ENCODE measurements at places on chromosomes 3 and 15.

DNA sequence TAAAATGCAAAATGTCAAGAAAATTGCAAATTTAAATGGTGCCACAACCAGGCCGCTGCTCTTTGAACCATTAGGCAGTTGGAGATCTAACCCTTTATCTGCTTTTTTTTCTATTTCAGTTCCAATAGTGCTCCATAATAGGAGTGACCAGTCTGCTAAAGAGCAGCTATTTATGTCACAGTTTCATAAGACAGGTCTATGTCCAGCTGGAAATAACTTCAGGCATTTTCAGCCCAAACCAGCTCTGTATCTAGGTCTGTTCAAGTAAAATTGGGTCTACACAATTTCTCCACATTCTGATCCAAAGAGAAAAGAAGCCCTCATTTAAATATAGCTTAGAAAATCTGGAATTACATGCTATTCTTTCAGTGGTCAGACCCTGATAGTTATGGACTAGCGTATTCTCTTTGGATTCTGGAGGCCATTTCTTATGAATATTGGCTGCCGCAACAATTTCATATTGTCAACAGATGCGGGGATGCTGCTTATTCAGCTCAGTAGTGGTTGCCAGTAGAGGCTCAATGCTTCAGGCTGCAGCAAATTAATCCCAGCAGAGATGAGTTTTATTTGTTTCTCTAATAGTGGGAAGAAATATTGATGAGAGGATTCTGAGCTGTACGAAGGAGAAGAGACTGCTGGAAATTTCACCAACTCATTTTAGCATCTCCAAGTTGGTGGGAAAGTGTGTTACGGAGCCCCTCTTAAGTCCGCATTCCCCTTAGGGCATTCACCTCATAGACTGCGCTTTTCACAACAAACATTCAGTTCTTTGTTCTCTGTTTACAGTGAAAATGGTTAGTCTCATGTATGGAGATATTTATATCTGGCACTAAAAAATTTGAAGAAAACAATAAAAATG, 887.0 kb downstream of the ROBO1 start:
- DNase-seq, result peak; percentile 85

- DNase-seq, result no peak
These were observed 165.3 kb upstream of the TBL1XR1 start for GRCh38 chr3:177362626-177363025.

- peak; percentile 6 for DNase-seq
These were observed 30.5 kb downstream of the GRK7 start for GRCh38 chr3:141793476-141794260.

DNA sequence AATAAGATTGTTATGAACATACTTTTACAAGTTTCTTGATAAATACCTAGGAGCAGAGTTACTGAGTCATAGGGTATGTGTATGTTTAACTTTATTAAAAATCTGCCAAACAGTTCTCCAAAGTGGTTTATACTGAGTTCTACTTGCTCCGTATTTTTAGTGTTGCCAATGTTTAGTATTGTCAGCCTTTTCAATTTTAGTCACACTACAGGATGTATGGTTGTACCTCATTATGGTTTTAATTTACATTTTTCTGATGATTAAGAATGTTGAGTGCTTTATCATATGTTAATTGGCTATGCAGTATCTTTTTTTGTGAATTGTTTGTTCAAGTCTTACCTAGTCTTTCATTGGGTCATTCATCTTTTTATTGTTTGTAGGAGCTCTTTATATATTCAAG, 4.3 kb downstream of the TMOD3 start:
- DNase-seq, result no peak

- DNase-seq, result peak; percentile 91
These were observed 9.2 kb downstream of the TMPRSS7 start for GRCh38 chr3:112043621-112044201.

DNA sequence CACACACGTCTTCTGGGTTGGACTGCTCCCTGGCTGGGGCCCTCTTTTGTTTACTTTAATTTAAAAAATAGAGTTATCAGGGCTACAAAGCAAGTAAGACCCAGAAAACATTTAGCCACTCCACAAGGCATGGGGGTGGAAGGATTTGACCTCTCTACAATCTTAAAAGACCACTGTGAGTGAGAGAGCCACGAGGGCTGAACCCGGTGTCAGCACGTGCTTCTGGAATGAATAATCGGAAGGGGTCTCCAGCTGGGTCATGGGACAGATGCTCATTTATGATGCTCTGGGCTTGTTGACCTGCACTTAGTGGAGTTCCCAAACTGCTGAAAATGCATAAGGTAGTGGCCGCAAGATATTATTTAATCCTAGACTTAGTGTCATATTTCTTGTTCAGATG, 52.4 kb downstream of the EIF4E3 start:
- DNase-seq, result no peak

DNA sequence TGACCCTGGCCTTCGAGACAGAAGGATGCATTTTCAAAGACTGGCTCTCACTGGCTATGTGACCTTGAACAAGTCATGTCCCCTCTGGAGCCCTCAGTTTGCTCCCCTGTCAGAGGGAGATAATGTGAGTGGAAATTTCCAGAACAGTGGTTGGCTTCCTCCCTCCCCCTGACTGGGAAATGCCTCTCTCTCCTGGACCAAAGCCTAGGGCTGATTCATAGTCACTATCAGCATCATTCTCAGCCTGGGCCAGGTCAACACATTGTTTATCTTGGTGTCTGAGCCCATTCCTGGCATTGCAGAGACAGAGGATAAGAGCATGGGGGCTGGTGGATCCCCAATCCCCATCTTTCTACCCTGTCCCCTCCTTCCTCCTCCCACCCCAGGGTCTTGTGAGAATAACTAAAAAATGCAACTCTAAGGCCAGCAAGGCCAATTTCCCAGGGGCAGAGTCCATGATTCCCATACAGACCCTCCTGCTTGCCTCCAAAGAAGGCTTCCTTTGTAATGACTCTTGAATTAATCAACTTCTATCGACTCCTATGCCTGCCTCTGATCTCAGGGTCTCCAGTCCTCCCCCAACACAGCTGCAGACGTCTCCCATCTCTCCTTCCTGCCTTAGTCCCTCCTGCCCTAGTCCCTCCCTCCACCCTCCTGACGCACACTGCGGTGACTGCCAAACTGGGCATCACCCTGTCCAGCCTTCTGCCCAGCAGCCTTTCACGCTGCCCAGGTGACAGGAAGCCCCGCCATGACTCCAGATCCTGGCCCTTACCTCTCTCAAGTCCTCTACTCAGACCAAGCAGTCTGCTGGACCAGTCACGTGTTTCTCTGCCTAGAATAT, 35.4 kb upstream of the CORO2B start:
- no peak for DNase-seq

DNA sequence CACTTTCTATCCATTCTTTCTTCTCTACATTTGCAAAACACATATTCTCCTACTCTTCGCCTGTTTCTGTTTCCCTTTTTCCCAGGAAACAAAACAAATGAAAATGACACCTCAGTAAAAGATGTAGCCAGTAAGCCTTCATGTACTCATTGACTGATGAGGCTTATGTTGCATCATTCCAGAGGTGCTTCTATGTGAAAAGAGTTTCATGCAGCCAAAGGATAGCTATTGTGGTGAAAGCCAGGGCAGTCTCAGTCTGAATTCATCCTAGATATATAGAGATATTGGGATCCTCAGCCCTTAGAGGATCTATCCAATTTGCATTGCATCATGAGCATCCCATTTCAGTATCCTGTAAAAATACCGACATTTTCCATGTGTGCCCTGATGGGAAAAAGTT, 267.3 kb downstream of the GAP43 start:
- DNase-seq, result no peak

DNA sequence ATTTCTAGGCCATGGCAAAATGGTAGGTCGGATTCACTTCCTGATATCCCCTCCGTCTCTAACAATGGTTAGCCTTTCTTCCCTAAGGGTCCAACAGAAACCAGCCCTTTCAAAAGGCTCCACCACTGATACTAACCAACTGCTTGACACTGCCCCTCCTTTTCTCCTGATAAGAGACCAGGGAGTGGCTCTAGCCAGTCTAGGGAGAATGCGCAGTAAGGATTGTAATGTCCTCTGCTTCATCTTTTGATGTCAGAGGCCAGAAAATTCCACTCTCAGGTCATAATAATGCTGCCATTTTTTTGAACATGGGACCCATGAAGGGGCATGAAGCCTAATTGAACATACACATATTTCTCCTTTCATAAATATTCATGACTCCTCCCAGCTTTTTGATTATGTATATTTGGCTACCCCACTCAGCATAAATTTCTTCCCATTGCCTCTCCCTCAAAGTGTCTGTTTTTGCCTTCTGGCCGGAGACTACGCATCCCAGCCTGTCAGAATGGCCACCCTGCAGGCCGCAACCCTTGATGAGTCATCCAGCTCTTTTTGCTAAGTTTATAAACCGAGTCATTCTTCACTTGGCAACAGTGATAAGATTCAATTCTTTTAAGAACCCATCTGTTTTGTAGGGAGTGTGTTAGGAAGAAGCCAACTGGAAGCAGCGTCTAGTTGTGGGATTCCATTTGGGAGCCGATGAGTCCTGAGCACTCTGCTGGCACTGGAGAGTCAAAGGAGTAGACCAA, 189.0 kb upstream of the MCTP2 start:
- DNase-seq, result no peak

DNA sequence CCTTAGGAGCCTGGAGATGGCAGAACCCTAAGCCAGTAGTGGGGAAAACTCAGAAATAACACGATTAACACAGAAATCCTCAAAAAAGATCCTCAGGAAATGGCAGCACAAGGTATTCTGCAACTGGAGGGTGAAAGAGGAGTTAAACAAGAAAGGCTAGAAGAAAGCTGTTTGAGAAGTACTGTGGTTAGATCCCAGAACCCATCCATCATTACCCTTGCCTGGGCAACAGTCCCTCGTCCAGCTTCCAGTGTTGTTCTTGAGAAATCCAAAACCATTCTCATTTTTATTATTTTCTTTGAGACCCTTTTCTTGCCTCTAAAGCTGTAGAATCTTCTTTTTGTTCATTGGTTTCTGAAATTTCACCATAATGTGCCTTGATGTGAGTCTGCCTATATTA, 2.7 kb upstream of the CDCP1 start:
- DNase-seq, result no peak

DNA sequence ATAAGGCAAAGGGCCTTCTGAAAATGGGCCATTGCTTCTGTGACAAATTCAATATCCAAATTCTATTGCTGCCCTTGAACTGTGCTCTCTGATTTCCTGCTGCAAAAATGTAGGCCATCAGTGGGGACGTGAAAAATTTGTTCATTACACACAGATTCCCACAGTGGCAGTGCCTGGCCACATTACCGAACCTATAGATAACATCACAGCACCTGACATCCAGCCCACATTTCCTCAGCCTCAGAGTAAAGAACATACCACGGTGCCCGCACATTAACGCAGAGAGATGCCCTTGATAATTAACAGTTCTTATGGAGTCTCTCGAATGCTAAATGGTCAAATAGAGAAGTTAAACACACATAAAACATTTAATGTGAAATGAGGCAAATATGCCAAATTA, 931.6 kb upstream of the CFAP20DC start:
- no peak for DNase-seq

- DNase-seq, result no peak
These were observed 238.8 kb upstream of the DPH6 start for GRCh38 chr15:35784745-35785144.

DNA sequence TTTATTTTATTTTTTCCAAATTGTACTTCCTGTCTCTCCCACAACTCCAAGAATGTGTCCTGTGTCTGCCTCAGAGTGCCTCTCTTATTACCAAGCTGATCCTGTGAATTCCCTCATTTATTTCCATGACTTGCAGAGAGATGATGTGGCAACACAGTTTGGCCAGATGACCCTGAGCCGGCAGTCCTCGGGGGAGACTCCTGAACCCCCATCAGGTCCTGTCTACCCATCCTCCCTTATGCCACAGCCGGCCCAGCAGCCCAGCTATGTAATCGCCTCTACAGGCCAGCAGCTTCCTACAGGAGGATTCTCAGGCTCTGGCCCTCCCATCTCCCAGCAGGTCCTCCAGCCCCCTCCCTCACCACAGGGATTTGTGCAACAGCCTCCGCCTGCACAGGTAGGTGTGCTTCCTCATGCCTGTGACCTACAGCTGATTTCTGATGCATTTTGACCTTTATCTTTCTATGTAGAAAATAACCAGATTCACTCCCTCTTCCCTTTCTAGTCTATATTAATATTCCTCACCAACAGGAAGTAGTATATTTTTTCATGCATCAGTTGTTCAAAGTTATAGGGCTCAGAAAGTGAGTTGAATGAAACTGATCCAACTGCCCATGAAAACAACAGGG, 100.0 kb downstream of the ARPP21 start:
- DNase-seq, result no peak

DNA sequence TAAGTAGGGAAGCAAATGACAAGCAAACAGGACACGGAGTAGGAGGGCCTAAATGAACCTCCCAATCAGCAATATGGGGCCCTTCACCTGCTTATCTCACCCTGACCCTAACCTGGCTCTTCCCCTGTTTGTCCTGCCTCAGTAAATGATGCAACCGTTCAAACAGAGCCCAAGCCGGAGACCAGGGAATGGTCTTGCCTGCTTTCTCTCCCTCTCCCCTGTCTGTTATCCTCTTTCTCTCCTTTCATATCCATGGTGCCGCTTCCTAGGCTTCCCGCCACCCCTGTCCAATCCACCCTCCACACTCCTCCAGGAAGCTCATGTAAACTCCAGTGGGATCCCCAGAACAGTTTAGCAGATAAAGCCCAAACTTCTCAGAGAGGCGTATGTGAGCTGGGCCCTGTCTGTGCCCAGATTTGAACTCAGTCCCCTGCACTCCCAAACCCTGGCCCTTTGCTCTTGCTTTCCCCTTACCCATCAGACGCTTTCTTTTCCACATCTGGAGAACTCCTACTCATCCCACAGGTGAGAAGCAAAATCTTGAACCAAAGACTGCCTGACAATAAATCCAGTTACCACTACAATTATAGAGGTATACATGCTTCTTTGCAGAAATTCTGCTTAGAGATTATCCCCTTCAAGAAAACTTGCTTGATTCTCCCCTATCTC, 45.7 kb upstream of the STT3B start:
- no peak for DNase-seq

- peak; percentile 77 for DNase-seq
These were observed 42.5 kb downstream of the MCF2L2 start for GRCh38 chr3:183385698-183386613.

- peak; percentile 32 for DNase-seq
These were observed 15.9 kb upstream of the LCMT2 start for GRCh38 chr15:43346305-43346704.

GRCh38 chr3:42652611-42653302, 740 bp upstream of the ZBTB47 start:
- DNase-seq, result no peak

- no peak for DNase-seq
These were observed 18.6 kb upstream of the SLC24A5 start for GRCh38 chr15:48102167-48102566.

DNA sequence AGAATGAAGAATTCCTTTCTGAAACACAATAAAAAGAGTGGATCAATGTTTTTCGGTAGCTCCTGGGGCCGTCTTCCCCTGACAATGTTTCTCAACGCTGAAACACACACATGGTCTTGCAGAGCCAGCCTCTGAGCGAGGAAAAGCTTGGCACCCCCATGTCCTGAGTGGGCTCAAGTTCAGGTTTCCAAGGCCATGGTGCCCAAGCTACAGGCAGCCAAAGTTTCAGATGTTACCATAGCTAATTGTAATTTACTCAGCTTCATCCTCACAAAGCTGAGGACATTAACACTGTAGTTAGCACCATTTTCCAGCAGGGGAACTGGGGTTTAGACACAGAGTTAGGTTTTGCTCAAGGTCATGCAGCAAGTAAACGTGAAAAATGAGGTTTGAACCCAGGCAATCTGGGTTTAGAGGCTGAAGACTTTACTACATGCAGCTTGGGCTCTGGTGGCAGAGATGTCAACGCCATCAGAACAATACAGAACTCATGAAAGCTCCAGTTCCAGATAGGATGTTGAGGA, 199.1 kb downstream of the TJP1 start:
- no peak for DNase-seq

Data from SK-MEL-5 (cell line).